Activated CD4-positive, alpha-beta T cell treated with anti-CD3 and anti-CD28 coated beads, Interleukin-2, amount 50 U/mL, for 48 hours (primary cell): ENCODE measurements at places on chromosomes 11 and 22.

DNA sequence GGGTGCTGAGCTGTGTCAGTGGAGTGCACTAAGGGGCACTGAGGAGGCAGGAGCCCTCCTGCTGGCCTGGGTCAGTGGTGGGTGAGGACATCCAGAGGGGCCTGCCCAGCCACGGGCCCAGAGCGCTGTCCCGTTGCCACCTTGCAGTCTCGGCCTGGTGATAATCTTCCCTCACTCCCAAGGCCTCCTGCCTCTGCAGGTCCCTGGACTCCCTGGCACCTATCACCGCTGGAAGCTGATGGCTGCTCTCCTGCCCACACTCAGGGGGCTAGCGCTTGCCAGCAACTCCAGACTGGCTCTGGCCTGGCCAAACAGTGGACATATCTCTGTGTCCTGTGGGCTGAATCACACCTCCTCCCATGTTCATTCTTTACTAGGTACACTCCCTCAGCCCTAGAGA, 86.5 kb upstream of the PITPNB start:
- DNase-seq = no peak

- DNase-seq = no peak
Observed at GRCh38 chr11:44408711-44409470, 99.0 kb upstream of the ALX4 start.

- no peak for DNase-seq
Observed at GRCh38 chr11:47152126-47152952, 24.3 kb downstream of the ARFGAP2 start.

DNA sequence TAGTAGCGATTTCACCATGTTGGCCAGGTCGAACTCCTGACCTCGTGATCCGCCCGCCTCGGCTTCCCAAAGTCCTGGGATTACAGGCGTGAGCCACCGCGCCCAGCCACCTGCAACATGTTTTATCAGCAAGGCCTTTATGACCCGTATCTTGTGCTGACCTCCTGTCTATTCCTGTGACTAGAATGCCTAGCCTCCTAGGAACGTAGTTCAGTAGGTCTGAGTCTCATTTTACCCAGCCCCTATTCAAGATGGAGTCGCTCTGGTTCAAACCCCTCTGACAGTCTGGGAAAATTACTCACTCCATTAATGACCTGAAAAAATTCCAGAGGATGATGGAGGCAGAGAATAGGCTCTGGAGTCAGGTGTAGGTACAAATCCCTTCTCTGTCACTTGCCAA, 30.0 kb upstream of the CXCR5 start:
- no peak for DNase-seq

DNA sequence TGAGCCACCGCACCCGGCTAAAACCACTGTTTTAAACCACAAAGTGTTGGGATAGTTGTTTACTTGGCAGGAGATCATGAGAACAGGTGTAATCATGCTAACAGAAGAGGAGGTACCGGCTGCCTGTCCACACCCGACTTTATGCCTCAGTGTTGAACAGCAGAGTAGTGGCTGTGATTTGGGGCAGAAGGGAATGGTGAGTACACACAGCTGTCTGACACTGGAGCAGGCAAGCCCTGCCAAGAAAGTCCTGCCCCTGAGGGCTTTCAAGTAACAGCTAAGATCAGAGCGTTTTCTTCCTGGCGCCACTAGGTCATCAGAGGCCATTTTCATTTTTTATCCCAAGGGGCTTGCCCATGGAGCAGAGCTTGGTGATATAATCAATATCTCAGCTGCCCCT, 8.1 kb downstream of the CDKN1C start:
- no peak for DNase-seq

DNA sequence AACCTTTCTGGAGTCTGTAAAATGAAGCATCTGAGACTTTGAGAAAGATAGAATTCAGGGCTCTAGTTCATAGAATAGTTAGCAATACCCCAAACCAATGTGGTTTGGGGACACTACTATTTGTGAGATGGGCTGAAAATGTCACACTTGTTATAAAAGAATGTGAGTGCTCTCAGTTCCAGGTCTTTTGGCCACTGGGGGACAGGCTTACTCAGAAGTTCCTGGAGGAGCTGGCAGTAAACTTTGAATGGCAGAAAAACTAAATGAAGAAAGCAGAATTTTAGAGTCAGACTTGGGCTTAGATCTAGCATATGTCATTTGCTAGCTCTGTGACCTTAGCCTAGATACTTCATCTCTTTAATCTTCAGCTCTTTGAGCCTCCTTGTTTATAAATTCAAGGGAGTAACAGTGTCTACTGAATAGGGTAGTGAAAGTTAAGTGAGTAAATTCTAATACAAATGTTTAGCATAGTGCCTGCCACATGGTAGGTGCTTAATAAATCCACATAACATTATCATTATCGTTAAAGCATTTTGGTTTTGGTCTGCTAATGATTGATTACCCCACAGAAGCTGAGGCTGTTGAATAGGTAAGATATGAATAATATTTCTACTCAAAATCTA, 3.7 kb downstream of the LYVE1 start:
- no peak for DNase-seq

DNA sequence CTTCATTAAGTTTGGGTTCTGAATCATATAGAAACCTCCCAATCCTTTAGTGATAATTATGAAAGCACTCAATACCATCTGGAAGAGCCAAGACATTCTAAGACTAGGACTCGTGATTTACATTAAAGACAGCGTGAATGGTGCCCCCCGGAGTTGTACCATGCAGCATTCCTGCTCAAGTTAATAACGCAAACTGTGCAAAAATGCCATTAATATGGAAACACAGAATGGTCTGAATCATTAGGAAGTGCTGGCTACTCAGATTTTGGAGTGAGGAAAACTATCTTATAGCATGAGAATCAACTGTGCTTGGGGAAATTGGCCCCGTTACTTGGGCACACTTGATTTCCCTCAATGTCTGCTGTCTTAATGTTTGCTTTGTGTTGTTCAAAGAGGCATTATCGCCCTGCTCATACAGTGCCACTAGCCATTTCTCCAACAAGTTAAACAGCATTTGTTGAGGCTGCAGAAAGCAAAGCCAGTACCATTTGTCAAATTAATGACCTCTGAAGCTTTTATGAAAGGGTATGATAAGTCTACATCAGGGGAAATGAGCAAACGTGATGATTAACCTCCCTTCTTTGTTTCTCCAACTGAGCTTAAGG, 18.5 kb upstream of the TPH1 start:
- no peak for DNase-seq

GRCh38 chr11:14388352-14388751, 29.4 kb upstream of the RRAS2 start:
- DNase-seq = no peak

DNA sequence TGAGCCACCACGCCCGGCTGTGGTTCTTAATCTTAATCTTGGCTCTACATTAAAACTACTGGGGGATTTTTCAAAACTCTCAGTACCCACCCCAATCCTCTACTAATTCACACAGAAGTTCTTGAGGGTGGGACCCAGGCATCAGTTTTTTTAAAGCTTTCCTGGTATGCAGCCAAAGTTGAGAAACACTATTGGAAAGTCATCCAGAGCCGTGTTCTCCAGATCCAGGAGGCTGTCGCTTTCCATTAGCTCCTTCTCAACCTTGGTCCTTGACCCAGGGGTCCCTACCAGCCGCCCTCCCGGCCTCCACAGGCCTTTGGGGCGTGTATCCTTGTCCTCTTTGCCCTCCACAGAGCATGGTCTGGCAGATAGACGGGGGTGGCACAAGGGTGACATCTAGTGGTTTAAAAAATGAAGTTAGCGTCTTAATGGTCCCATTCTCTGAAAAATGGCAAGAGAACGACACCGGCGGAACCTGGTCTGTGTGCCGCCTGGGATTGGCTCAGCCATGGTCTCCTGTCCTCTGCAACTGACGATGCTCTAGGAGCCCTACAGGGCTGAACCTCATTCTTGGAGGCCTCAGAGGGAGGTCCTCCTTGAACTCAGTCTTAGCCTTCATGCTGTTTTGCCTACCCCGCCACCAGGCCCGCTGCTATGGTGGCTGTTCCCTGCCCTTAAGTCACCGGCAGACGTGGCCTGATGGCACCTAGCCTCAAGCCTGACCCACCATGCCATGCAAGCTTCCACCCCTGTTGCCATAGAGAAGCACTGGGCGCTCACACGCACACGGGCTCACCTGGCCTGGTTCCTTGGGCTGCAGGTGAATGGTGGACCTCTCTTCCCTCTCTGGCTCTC, 152.0 kb upstream of the SYN3 start:
- peak; percentile 20 for DNase-seq

GRCh38 chr22:43389227-43389836, 22.5 kb upstream of the MPPED1 start:
- DNase-seq = no peak

DNA sequence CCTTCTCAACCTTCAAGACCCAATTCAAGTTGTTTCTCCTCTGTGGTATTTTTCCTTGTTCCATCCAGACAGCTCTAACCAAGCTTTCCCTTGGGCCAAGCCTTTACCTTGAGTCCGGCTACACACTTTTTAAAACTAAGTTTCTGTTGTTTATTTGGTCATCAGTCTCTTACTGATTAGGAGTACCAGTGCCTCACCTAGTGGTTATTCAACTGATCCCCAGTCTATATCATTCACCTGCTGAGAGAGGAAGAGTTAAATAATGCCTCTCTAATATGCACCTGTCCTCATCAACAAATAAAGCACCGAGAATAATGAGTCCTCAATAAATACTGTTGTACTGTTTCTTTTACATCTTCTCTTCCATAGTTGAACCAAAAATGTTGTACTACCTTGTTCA, 160.8 kb downstream of the MSANTD4 start:
- no peak for DNase-seq
